ENCODE measurements at places on chromosomes 7 and 10.

- DNase-seq, result no peak
Observed at GRCh38 chr10:124508070-124508667, 46.5 kb downstream of the LHPP start.

DNA sequence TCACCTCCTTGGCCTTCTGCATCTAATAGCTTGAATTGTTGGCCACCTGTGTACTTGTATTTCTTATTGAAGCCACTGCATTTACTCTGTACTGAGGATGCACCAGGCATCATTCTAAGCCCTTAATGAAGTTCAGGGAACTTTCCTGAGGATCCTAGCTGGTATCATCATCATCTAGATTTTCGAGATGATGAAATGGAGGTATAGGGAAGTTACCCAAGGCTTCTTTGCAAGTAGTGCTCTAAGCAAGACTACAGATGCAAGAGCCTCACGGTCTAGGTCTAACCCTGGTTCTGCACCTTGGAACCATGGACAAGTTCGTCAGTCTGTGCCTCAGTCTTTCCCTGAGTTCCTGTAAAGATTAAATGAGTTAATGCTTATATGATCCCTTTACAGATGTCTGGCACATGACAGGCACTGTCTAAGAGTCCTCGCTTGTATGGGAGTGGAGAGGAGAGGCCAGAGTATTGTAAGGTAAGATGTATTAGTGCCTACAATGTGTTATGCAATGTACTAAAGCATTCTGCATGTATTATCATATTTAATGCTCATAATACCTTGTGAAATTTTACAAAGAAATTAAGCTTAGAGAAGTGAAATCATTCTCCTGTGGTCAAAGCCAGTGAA lies 145.1 kb downstream of the KCNMA1 start:
- DNase-seq, result no peak

GRCh38 chr7:19663816-19664462 lies 44.9 kb downstream of the POLR1F start:
- DNase-seq, result peak; percentile 37

DNA sequence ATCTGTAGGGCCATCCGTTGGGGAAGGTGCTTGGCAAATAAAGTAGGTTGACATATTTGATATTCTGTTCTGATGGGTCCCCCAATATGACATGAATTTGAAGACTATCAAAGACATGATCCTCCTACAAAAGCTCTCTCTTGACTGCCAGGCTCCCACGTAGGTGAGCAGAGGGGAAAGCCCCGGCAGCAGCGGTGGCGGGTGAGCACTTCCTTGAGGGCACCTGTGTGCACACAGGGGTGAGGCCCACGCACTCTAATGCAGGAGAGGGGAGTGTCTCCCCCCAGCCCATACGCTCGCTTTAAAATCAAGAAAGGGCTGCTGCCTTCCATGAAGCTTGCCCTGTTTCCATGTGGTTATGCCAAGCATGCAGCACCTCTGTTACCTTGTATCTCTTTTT lies 100.4 kb downstream of the TAX1BP1 start:
- DNase-seq, result no peak

- DNase-seq, result no peak
Observed at GRCh38 chr7:71886046-71886445, 526.1 kb downstream of the CALN1 start.

- DNase-seq, result no peak
Observed at GRCh38 chr10:113907166-113907565, 52.7 kb downstream of the NHLRC2 start.

GRCh38 chr10:14742815-14743214 lies 31.9 kb downstream of the FAM107B start:
- peak; percentile 34 for DNase-seq

- DNase-seq, result no peak
Observed at GRCh38 chr10:29438271-29438670, 149.4 kb downstream of the LYZL1 start.

DNA sequence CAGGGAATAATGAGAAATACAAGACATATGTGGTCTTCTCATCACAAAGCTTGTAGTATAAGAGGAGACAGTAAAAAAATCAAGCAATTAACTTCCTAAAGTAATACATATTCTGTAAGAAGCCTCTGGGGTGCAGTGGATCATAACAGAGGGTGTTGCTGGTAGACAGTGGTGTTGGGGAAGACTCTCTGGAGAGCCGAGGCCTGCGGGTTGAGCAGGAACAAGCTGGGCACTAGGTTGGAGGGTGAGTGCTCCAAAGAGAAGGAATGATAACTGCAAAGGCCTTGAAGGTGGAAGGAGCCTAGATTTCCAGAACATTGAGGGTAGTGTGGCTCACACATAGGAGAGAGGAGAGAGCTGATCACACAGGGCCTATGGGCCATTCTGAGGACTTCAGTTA lies 1.5 kb downstream of the GIMAP4 start:
- DNase-seq, result no peak

DNA sequence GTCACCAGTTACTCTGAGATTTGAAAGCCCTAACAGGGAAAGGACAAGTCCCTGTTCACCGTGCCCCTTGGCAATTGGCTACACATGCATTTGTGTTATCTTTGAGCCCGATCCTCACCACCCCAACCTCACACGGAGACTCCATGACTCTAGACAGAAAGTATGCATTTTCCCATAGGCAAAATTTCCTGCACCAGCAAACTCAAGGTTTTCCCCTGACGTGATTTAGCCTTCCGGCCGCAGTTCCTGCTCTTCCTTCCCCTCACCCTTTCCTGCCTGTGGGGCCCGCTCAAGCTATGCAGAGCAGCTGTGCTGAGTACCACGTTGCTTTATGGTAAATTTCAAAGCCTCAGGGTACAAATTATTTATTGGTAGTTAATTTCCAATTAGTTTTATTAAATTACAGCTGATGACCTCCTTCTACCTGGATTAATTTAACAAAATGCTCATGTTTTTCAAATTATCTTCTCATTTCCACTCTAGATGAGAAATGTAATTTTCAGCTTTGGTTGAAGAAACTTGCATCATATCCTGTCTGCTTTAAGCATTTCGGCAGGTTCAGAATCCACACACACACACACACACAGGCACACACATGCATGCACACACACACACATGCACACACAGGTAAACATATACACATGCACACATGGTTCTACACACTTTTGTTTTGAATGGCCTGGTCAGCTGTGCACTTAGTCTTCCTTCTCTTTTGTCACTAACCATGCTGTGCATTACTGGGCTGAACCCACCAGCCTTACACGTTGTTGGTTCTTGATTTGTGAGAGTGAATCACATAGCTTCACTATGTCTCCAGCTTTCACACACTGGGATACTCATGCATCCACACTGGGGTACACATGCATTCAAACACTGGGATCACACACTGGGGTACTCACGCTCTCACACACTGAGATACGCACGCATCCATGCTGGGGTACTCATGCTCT lies 283.1 kb upstream of the PITRM1 start:
- peak; percentile 81 for DNase-seq

DNA sequence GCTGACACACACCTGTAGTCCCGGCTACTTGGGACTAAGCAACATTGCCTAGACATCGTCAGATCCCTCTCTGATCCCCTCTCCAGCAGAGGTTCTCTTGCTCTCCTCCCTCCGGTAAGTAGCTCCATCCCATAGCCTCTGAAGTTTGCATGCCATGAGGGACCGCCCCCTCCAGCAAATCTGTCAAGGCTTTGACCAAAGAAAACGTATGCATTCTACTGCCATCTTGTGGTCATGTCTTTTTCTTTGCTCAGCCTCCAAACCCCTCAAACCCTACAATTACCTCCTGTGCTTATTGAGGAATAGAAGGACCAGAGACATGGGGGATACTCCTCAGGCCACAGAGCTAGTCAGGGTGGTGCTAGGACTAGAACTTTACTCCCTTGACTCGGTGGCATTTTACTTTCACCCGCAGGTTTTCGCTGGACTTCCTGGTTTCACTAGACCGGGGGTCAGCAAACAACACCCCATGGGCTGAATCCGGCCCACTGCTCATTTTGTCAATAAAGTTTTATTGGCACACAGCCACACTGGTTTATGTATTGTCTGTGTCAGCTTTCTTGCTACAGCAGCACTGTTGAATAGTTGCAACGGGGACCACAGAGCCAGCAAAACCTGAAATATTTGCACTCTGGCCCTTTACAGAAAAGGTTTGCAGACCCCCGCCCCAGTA lies 202.6 kb upstream of the FOXK1 start:
- peak; percentile 46 for DNase-seq

DNA sequence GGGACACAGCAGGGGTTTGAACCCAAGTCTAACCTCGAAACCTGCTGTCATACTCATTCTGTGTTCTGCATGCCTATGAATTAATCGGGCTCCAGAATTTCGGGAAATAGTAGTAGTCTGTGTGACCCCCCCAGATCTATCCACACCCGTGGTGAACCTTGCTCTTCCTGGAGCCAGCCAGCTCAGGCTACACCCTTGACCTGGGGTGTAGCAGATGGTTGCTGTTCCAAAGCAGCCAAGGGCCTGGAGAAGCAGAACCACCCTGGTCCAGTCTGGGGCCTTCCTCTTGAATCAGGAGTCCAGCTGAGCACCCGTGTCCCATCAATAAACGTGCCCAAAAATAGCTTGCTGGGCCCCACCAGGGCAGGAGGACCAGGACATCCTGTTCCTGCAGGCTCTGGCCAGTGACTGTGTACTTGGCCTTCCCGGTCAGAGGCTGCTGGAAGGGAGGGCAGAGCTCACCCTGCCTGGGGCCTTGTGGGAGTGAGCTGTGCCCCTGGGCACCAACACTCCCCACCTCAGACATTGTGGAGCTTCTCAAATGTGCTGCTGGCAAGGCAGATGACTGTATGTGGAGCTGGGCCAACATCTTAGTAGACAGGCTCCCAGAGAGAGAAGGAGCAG lies 101.2 kb upstream of the ZNF716 start:
- no peak for DNase-seq

DNA sequence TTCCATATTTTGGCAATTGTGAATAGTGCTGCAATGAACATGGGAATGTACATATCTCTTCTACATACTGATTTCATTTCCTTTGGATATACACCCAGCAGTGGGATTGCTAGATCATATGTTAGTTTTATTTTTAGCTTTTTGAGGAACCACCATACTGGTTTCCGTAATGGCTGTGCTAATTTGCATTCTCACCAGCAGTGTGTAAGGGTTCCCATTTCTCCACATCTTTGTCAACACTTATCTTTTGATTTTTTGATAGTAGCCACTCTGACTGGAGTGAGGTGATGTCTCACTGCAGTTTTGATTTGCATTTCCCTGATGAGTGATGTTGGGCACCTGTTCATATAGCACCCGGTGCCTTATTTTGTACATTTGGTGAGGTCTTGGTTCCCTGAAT lies 519.6 kb downstream of the REEP3 start:
- DNase-seq, result no peak

- DNase-seq, result peak; percentile 72
Observed at GRCh38 chr10:65827359-65827758, 1098.5 kb upstream of the LRRTM3 start.
